Cardiac fibroblast (primary cell): ENCODE measurements at places on chromosomes 6 and 20.

DNA sequence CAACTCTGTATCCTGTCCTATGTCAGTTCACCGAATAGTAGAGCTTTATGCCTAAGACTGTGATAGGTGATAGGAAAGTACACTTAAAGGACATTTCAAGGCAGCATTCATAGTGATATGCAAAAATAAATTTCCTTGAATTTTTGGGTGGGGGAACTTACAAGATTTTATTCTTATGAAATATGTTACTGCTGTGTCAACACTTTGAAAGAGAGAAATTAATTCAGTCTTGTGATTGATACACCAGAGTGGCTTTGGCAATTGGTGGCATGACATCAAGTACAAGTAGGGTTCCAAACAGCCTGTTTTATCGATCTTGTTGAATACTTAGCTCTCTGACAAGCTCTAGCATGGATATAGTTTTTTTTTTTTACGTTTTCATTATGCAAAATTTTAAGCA lies 72.3 kb downstream of the QKI start:
- DNase-seq, result no peak

DNA sequence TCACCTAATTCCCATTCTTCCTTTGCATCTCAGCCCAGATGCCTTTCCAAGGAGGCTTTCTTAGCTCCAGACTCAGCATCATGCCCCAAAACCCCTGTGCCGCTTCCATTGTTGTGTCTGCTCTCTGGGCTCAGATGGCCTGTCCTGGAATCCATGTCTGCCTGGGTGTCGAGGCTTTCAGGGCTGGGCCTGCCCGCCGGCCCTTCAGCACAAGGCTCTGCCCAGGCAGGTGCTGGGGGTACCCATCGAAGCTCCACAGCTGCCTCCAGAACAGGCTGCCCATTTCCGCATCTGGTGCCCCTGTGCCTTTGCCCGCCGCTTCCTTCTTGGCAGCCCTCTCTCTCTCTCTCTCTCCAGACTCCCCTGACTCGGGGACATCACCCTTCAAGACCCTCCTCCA lies 1.2 kb downstream of the CPXM1 start:
- DNase-seq, result no peak

GRCh38 chr20:62501801-62502495 lies 26.2 kb upstream of the GATA5 start:
- DNase-seq, result peak; percentile 37

DNA sequence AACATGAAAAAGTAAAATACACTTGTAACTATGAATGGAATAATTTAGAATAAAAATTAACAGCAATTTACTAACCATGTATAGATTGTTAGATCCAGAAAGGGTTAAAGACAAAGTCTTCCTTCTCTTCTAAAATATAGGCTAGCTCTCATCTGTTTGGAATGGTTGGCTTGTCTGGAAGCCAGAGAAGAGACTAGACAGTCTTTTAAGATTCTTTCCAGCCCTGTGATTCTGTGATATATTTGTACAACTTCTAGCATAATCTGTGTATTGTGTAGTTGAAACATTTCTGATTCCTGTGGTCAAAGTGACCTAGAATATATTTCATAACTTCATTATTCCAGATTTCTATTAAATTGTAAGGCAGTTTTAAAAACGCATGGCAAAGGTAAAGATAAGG lies 196.6 kb downstream of the UST start:
- peak; percentile 27 for DNase-seq

GRCh38 chr6:33631971-33632557 lies 10.9 kb downstream of the ITPR3 start:
- DNase-seq, result no peak

DNA sequence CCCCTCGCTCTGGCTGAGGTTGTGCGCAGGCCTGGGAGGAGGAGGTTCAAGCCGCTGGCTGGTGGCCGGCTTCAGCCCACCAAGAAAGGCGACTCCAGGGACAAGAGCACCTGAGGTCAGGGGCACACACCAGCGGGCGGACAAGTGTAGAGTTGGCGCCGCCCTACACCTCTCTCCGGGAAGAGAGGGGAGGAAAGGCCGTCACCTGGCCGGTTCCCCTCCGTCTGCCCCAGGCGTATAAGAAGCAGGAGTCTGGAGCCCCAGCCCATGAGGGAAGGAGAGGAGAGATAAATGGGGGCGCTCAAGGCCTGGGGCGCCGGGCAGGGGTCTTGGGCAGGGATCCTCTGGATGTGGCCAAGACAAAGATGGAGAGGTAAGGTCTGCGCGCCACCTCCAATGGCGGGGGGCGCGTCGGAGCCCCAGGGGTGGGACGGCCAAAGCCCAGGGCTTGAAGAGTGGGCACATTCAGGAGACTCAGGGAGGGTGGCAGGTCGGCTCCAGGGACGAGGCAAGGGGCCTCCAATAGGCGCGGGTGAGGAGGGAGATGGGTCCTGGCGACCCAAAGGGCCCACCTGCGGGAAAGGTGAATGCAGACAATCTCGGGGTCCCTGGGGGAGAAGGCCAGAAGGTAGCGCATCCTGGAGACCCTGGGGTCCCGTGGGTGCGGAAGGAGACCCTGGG lies 826 bp downstream of the RIMS4 start:
- DNase-seq, result no peak

GRCh38 chr6:1757131-1757530 lies 147.4 kb downstream of the FOXC1 start:
- no peak for DNase-seq

- DNase-seq, result no peak
Measured at GRCh38 chr6:5746759-5747130, 260.0 kb downstream of the NRN1 start.

DNA sequence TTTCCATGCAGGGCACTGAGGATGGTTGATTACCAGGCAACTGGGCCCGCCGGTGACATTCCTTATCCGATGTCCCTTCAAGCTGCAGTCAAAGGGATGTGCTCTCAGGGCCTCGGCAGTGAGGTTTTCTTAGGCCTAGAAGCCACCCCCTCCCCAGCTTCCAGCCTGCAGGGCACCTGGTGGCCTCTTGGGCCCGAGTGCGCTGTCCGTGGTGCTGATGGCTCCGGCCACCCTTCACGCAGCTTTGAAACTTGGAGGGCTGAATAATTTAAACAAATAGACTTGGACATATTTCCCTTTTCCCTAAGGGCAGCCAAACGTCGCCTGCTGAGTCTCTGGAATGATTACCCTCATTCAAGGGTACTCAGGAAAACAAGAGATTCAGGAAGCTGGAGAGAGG lies 8.9 kb upstream of the MLN start:
- peak; percentile 53 for DNase-seq

- no peak for DNase-seq
Measured at GRCh38 chr20:23100720-23101107, 14.6 kb upstream of the CD93 start.

DNA sequence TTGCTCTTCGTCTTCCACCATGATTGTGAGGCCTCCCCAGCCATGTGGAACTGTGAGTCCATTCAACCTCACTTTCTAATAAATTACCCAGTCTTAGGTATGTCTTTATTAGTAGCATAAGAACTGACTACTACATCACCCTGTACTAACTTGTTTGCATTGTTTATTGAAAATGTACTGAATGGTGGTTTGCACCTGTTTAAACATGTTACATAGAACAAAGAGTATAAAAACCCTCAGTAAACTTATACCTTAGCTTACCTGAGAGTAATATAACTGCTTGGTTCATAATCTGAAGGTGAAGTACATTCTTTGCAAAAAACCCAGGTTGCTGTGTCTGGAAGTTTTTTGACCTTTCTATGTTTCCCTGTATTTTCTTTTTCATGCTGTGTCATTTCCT lies 777.8 kb downstream of the TBC1D32 start:
- DNase-seq, result no peak

DNA sequence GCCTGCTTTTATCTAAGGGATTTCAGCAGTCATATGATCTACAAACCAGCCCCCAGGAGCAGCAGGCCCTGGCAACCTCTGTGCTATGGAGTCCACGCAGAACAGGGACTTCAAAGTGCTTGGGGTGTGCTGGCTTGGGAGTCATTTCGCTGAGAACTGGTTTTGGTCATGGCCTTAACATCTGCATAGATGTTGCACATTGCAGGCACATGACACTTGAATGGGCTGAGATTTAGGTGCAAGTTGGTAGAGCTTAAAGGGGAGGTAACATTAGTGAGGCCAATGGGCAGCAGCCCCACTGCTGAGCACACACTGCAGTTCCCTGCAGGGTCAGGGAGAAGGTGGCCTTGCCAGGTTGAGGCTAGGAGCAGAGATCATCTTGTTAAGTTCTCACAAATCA lies 43.6 kb downstream of the RREB1 start:
- no peak for DNase-seq

DNA sequence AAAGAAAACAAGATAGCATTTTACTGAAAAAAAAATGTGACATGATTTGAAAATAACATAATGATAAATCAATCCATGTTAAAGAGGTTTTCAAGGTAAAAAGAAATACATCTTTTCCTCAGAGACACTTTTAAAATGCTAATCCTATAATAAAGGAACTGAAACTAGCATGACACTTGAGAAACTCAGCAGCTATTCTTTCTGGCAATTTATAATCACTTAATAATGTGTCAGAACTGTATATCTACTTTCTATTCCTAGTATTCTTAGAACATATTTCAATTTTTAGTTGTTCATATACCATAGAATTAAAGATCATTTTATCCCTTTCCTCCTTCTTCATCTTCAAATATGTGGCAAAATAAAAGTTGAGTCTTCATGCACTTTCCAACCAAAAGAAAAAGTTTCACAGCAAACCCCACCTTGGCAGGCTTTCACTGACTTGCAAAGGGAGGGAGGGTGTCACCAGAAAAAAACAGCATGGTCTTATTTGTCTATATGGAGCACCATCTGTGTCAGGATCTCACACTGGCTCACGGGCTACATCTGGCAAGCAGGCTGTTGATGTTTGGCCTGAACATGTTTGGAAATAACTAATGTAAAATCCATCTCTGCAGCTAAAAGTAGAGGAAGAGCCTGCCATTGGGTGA lies 48.5 kb downstream of the FHL5 start:
- DNase-seq, result no peak

DNA sequence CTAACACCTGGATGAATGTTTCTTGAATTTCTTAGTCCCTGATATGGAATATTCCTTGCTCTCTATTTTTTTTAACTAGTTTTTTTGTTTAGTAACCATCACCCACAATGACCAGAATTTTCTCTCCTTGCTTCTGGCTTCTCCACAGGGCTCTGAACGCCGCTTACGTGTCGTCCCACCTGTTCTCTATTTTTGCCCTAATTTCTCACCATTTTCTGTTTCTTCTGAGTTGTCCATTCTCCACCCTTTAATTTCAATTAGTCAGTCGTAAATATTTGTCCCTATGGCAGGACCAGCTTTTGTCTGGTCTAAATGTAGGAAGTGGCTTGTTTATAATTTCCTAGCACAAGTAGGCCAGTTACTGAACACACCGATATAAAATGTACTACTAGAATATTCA lies 52.3 kb downstream of the PLCB4 start:
- no peak for DNase-seq
